ENCODE measurements at places on chromosomes 16 and 17. TPM values are rescaled to one million over a fixed set of nuclear protein-coding genes. Genes with fewer than 3 reads are reported as not detected.

DNA sequence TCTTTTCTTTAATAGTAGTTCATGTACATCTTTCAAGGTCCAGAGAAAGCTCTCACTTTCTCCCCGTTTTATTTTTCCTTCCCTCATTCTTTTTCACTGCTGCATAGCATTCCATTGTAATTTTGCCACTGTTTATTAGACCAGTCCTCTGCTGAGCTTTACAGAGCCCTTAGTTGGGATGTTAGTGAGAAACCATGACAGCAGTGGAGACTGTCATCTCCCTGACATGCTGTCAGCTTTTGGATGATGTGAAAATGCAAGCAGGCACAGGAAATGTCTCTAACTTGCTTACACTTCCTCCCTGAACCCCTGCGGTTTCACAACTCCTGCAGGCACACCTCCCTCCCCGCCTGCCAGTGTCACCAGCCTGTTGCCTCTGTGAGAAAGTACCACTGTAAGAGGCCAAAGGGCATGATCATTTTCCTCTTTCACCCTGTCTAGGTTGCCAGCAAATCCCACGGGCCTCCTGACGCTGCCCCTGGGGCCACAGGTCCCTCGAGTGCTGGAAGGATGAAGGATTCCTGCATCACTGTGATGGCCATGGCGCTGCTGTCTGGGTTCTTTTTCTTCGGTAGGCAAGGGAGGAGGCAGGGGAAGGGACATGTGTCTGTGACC is at the start of gene ITGAL:
Gene ITGAL, plus strand, starts transcription at position 415 of the 615 bp plus-strand sequence. Its CDS starts 96 bp downstream, at position 511.
- H3K27me3 ChIP-seq = no peaks in the 10 kb centered on the region
- H3K4me3 ChIP-seq = peak within 1 kb of the TSS; percentile 98
- peaks cover 53% of the 10 kb centered on the region for H3K4me1 ChIP-seq
- peak; percentile 93 for DNase-seq
- H3K27ac ChIP-seq = peak within 1 kb of the TSS; percentile 97

GRCh38 chr17:37410357-37410756 is 3.7 kb downstream of the TADA2A start:
- H3K27me3 ChIP-seq = no peaks in the 10 kb centered on the region
- no peak overlapping the region for H3K4me3 ChIP-seq
- no peak overlapping the region for H3K27ac ChIP-seq
- peaks cover 26% of the 10 kb centered on the region for H3K4me1 ChIP-seq
- H3K36me3 ChIP-seq = peaks cover 48% of the 10 kb centered on the region
- DNase-seq = no peak

DNA sequence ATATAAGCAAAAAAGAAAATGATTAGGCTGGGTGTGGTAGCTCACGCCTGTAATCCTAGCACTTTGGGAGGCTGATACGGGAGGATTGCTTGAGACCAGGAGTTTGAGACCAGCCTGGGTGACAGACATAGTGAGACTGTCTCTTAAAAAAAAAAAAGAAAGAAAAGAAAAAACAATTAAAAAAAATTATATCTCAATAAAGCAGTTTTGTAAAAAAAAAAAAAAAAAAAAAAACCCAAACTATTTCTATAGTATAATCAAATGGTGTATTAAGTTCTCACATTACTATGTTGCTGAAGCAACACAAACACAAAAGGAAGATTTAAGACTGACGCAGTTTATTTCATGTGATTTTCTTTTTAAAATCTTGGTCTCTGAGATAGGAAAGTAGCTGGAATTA is 140.5 kb downstream of the TRIM37 start:
- DNase-seq = no peak
- no peak overlapping the region for H3K4me3 ChIP-seq

- peaks cover 28% of the 10 kb centered on the region for H3K4me1 ChIP-seq
- no peaks in the 10 kb centered on the region for H3K27me3 ChIP-seq
- H3K27ac ChIP-seq = peak overlapping the region; percentile 89
Measured at GRCh38 chr16:89115216-89115861, 21.7 kb downstream of the ACSF3 start.

DNA sequence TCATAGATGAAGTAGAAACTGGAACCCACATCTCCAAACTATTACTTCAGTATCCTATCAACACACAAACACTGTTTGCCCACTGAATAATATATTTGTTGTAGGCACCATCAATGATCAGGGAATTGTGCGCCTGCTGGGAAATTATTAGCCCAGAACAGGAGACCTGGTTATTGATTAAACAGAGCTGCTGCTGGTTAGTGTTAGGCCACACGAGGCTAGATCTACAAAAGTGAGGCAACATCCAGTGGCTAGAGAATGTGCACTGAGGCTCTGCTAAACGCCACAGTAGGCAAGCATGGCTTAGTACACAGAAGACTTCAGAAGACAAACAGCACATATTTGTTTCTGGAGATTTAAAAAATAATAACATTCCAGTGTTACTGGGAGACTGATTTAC is 11.0 kb downstream of the ABHD15 start:
- peaks cover 1% of the 10 kb centered on the region for H3K36me3 ChIP-seq
- no peaks in the 10 kb centered on the region for H3K27me3 ChIP-seq
- H3K27ac ChIP-seq = no peak overlapping the region
- DNase-seq = no peak
- peaks cover 12% of the 10 kb centered on the region for H3K4me1 ChIP-seq

Gene ANKFY1
- 34.6 TPM for total RNA-seq

DNA sequence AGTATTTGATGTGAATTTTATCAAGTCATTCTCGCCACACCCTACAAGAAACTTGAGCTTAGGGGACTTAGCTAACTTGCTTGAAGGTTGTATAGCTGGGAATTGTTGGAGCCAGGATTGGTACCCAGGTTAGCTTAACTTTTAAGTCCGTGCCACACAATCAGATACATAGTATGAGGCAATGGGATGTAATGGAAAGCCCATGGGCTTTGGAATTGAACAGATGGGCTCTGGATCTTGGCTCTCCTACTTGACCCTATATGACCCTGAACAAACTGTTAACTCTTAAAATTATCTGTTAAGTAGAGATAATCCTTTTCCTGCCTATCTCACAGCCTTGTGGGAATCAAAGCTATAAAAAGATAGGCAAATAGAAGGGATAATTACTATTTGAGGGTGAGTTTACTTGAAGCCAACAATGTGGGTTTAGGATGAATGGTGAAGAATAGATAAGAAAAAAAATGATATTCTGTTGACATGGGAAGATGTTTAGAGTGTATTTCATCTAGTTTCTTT is 51.9 kb upstream of the CACNG3 start:
- no peak for DNase-seq
- H3K4me3 ChIP-seq = no peak overlapping the region
- H3K4me1 ChIP-seq = peaks cover 5% of the 10 kb centered on the region
- no peak overlapping the region for H3K27ac ChIP-seq

Gene CIBAR2
- not detected for total RNA-seq

Gene GNG13
- not detected for total RNA-seq

GRCh38 chr17:28765038-28765437 is 21.2 kb downstream of the TRAF4 start:
- H3K4me1 ChIP-seq = peaks cover 23% of the 10 kb centered on the region
- peak overlapping the region; percentile 43 for H3K27ac ChIP-seq
- DNase-seq = no peak
- no peak overlapping the region for H3K4me3 ChIP-seq
- no peaks in the 10 kb centered on the region for H3K27me3 ChIP-seq

Gene PLLP
- not detected for total RNA-seq

- no peaks in the 10 kb centered on the region for H3K36me3 ChIP-seq
- no peak overlapping the region for H3K27ac ChIP-seq
- H3K4me1 ChIP-seq = no peaks in the 10 kb centered on the region
- H3K4me3 ChIP-seq = no peak overlapping the region
- no peak for DNase-seq
Measured at GRCh38 chr17:70857351-70857750, 688.0 kb downstream of the KCNJ2 start.

- H3K27me3 ChIP-seq = no peaks in the 10 kb centered on the region
- H3K36me3 ChIP-seq = no peaks in the 10 kb centered on the region
- no peaks in the 10 kb centered on the region for H3K4me1 ChIP-seq
Measured at GRCh38 chr16:51822471-51822870, 671.4 kb upstream of the SALL1 start.

DNA sequence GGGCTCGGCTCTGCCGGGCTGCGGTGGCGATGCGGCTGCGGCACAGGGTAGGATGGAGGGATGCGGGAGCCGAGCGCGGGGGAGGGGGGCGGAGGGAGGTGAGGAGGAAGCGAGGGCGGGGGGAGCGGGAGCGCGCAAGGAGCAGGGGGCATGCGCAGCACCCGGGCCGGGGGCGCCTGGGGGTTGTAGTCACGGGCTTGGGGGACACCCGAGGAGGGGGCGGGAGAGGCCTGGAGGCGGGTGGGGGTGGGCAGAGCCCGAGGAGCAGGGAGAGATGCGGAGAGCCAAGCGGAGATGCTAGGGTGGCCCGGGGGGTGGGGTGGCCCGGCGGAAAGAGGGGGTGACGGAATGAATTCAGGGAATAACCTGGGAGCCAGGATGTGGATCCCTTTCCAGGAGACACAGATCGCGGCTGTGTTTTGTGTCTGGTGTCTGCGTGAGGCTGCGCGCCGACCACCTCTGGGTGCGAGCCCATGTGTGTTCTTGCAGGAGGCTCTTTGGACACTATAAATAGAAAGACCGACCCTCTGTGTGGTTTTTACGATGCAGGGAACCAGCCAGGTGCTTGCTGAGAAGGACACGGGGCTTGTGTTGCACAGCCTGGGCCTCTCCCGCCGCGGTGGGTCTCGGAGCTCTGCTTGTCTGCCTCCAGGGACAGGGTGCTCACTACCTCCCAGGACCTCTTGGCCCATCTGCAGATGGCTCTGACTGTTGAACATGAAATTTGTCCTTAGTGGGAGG is at the start of gene STX1B:
Gene STX1B, minus strand, starts transcription at position 54 of the 741 bp plus-strand sequence. CDS start 242 bp downstream, outside the sequence.
- H3K4me3 ChIP-seq = peak within 1 kb of the TSS; percentile 59
- no peaks in the 10 kb centered on the region for H3K36me3 ChIP-seq
- no peak within 1 kb of the TSS for H3K27ac ChIP-seq
- peak; percentile 60 for DNase-seq
- peaks cover 16% of the 10 kb centered on the region for H3K27me3 ChIP-seq

Gene IL17C
- 0.22 TPM for total RNA-seq

- H3K4me3 ChIP-seq = no peak overlapping the region
- H3K27ac ChIP-seq = no peak overlapping the region
- no peaks in the 10 kb centered on the region for H3K27me3 ChIP-seq
- no peaks in the 10 kb centered on the region for H3K36me3 ChIP-seq
Measured at GRCh38 chr16:64234200-64234599, 887.7 kb downstream of the CDH11 start.

- peaks cover 46% of the 10 kb centered on the region for H3K4me1 ChIP-seq
- no peak for DNase-seq
- no peaks in the 10 kb centered on the region for H3K27me3 ChIP-seq
Measured at GRCh38 chr16:69190598-69190997, 3.6 kb downstream of the SNTB2 start.

GRCh38 chr17:66957951-66958579 is 6.4 kb upstream of the CACNG4 start:
- no peak overlapping the region for H3K4me3 ChIP-seq
- no peaks in the 10 kb centered on the region for H3K36me3 ChIP-seq
- H3K27ac ChIP-seq = no peak overlapping the region
- no peak for DNase-seq

GRCh38 chr17:394718-395095 is 42.1 kb upstream of the RPH3AL start:
- H3K4me3 ChIP-seq = no peak overlapping the region
- no peak for DNase-seq
- peaks cover 8% of the 10 kb centered on the region for H3K4me1 ChIP-seq
- H3K27me3 ChIP-seq = no peaks in the 10 kb centered on the region

Gene DPH1
- total RNA-seq = 29.4 TPM

DNA sequence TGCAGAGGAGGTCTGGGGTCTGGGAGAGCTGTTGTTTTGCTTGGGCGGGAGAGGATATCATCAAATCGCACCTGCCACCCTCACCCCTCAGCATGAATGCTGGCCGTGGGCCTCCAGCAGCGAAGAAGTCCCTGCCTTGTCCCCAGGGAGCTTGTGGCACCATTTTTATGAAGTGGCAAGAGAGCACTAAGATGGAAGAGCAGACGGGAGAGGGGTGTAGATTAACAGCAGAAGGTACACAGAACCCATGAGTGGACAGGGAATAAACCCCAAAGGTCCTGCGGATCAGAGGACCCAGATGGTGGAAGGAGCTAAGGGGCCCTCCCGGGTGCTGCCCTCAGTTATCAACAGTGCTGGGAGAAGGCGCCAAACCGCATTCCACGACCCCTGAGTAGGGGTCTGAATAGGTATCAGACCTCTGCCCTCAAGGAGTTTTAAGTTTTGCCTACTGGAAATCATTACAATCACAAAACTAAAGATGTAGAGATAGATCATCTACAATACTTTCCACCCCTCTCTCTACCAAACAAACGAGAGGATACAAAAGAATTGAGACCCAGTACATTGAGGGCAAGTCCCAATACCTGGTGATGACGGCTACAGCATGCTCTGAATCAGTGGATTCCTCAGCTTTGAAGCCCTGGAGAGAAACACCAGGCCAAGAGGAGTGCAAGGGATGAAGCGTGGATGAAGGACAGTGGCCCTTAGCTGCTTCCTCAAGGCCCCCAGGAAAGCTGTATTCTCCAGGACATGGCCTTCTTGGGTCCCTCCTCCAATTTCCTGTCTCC is 60.2 kb downstream of the CCDC182 start:
- no peak overlapping the region for H3K4me3 ChIP-seq
- peaks cover 4% of the 10 kb centered on the region for H3K36me3 ChIP-seq
- no peaks in the 10 kb centered on the region for H3K27me3 ChIP-seq
- no peak overlapping the region for H3K27ac ChIP-seq
- H3K4me1 ChIP-seq = no peaks in the 10 kb centered on the region
- DNase-seq = no peak

DNA sequence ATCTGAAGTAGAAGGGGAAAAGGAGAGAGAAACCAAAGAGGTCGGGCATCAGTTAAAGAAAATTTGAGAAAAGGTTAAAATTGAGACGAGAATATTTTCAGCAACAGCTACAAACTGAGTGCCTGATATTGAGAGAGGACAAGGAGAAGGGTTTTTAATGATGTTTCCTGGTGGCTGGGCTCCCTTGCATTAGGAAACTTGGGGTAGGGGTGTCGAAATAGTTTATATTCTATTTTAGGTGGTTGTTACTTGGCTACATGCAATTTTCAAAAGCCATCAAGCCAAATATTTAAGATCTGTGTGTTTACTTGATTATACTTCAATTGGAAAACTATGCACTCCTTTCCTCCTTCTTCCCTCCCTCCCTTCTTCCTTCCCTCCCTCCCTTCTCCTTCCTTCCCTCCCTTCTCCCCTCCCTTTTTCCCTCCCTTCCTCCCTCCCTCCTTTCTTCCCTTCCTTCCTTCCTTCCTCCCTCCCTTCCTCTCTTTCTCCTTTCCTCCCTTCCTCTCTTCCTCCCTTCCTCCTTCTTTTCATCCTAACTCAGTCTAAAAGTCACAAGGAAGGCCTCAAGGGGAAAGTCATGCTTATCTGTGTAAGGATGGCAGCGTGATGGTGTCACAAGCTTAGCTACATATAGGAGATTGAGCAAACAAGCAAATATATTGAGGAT is 1.8 kb upstream of the APOH start:
- H3K27ac ChIP-seq = no peak overlapping the region
- H3K4me3 ChIP-seq = no peak overlapping the region

GRCh38 chr16:11290102-11290893 is 9.2 kb upstream of the PRM1 start:
- H3K36me3 ChIP-seq = no peaks in the 10 kb centered on the region
- no peak overlapping the region for H3K27ac ChIP-seq
- peaks cover 19% of the 10 kb centered on the region for H3K4me1 ChIP-seq
- peaks cover 10% of the 10 kb centered on the region for H3K27me3 ChIP-seq
- DNase-seq = no peak
- H3K4me3 ChIP-seq = no peak overlapping the region
